Keratinocyte (primary cell): ENCODE measurements at places on chromosomes 12 and 14. TPM values are rescaled to one million over a fixed set of nuclear protein-coding genes. Genes with fewer than 3 reads are reported as not detected.

The RNF212B gene
- polyA plus RNA-seq: not detected in 3 replicates

The PTHLH gene
- polyA plus RNA-seq: 775 to 851 TPM (median 827 TPM) in 3 replicates

DNA sequence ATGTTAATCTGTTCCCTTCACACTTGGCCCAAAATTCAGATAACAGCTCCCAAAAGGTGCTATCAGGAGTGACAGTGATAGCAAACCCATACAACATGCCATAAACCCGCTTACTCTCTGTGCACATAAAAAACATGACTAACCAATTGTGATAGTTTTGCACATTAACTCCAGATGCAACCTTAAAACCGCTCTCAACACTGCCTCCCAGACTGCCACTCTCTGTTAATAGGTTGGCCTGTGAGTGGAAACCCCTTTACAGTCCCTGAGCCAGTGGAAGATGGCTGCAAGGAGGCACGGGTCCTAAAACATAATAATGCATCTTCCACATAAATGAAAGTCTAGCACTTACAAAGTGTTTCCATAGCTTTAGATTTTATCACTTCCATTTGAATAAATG lies 12.0 kb upstream of the TMTC1 start:
- no peak overlapping the region for H3K4me3 ChIP-seq
- H3K4me1 ChIP-seq: peaks cover 9% of the 10 kb centered on the region
- H3K27me3 ChIP-seq: peaks cover 5% of the 10 kb centered on the region
- DNase-seq: no peak
- no peak overlapping the region for H3K27ac ChIP-seq

- H3K27ac ChIP-seq: peak overlapping the region; percentile 13
- H3K4me1 ChIP-seq: peaks cover 11% of the 10 kb centered on the region
- no peak for DNase-seq
- no peaks in the 10 kb centered on the region for H3K27me3 ChIP-seq
Observed at GRCh38 chr14:90659156-90659555, 157.1 kb downstream of the TTC7B start.

DNA sequence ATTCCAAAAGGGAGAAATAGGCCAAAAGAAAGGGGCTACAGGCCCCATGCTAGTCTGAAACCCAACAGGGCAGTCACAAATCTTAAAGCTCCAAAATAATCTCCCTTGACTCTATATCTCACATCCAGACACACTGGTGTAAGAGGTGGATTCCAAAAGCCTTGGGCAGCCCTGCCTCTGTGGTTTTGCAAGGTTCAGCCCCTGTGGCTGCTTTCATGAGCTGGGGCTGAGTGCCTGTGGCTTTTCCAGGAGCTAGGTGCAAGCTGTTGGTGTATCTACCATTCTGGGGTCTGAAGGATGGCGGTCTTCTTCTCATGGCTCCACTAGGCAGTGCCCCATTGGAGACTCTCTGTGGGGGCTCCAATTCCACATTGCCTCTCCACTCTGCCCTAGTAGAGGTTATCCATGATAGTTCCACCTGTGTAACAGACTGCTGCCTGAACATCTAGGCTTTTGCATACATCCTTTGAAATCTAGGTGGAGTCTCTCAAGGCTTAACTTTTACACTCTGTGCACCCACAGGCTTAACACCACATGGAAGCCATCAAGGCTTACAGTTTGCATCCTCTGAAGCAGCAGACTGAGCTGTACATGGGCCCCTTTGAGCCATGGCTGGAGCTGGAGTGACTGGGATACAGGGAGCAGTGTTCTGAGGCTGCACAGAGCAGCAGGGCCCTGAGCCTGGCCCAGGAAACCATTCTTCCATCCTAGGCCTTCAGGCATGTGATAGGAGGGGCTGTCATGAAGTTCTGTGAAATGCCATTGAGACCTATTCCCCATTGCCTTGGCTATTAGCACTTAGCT lies 66.5 kb upstream of the ABCD2 start:
- H3K4me3 ChIP-seq: no peak overlapping the region
- H3K27ac ChIP-seq: no peak overlapping the region
- no peaks in the 10 kb centered on the region for H3K36me3 ChIP-seq
- no peaks in the 10 kb centered on the region for H3K27me3 ChIP-seq
- H3K4me1 ChIP-seq: no peaks in the 10 kb centered on the region

- no peaks in the 10 kb centered on the region for H3K27me3 ChIP-seq
- H3K4me1 ChIP-seq: no peaks in the 10 kb centered on the region
- H3K4me3 ChIP-seq: no peak overlapping the region
- H3K27ac ChIP-seq: no peak overlapping the region
- no peak for DNase-seq
- H3K36me3 ChIP-seq: no peaks in the 10 kb centered on the region
Observed at GRCh38 chr12:129296671-129297070, 443.4 kb downstream of the GLT1D1 start.
